Stimulated activated CD8-positive, alpha-beta memory T cell treated with anti-CD3 and anti-CD28 coated beads, Interleukin-4, amount 100 ng/mL, for 1 hour (primary cell): ENCODE measurements at places on chromosomes 12 and 14.

GRCh38 chr14:92890830-92891588, 31.9 kb upstream of the CHGA start:
- DNase-seq = no peak

- DNase-seq = no peak
Measured at GRCh38 chr12:109635717-109636116, 62.1 kb downstream of the MVK start.

DNA sequence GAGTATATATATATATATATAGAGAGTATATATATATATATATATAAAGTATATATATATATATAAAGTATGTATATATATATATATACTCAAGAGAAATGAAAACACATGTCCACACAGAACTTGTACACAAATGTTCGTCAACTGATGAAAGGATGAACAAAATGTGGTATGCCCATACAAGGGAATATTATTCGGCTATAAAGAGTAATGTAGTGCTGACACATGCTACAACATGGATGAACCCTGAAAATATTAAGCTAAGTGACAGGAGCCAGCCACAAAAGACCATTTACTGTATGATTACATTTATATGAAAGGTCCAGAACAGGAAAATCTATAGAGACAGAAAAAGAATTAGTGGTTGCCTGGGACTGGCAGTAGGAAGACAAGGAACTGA, 19.5 kb downstream of the LIMA1 start:
- DNase-seq = no peak

- DNase-seq = no peak
Measured at GRCh38 chr12:18752280-18752920, 14.5 kb downstream of the CAPZA3 start.

- no peak for DNase-seq
Measured at GRCh38 chr14:99244367-99244901, 27.6 kb downstream of the BCL11B start.

GRCh38 chr14:61188196-61188595, 92.9 kb downstream of the TMEM30B start:
- DNase-seq = no peak

- DNase-seq = no peak
Measured at GRCh38 chr14:67370830-67371229, 10.7 kb downstream of the EIF2S1 start.

- DNase-seq = no peak
Measured at GRCh38 chr14:77459072-77459723, 1.3 kb downstream of the AHSA1 start.
